ENCODE measurements at places on chromosomes 5 and 9. TPM values are rescaled to one million over a fixed set of nuclear protein-coding genes. Genes with fewer than 3 reads are reported as not detected.

Gene ANKRD31
- 0.82 TPM for total RNA-seq

Gene CCNB1
- total RNA-seq = 26.5 TPM

Gene PCDHB6
- total RNA-seq = 3.3 TPM

Gene THBS4
- total RNA-seq = 2.0 TPM

Gene CEL
- total RNA-seq = 0.41 TPM

Gene MELK
- total RNA-seq = 8.2 TPM

Gene TRIM36
- 105 TPM for total RNA-seq

Gene TRIM14
- 0.82 TPM for total RNA-seq

Gene INSYN2B
- total RNA-seq = 0.82 TPM

Gene BNIP1
- total RNA-seq = 16.3 TPM

Gene CARD6
- total RNA-seq = 0.82 TPM

Gene SKIC3
- 152 TPM for total RNA-seq

Gene IL31RA
- not detected for total RNA-seq

Gene TIMD4
- under 0.01 TPM for total RNA-seq

Gene CDC20B
- not detected for total RNA-seq

Gene PCDHB15
- 18.3 TPM for total RNA-seq

Gene NTRK2
- total RNA-seq = 221 TPM

Gene RUSC2
- 50.5 TPM for total RNA-seq

Gene SPINK13
- total RNA-seq = not detected

Gene ACTBL2
- total RNA-seq = not detected

Gene PCDHB10
- total RNA-seq = 13.9 TPM

Gene ENTPD2
- 0.82 TPM for total RNA-seq

Gene PDZD2
- 14.7 TPM for total RNA-seq

Gene SLC35D2
- 2.9 TPM for total RNA-seq
